Kasumi-1 (cell line): ENCODE measurements at places on chromosomes 2 and 18.

DNA sequence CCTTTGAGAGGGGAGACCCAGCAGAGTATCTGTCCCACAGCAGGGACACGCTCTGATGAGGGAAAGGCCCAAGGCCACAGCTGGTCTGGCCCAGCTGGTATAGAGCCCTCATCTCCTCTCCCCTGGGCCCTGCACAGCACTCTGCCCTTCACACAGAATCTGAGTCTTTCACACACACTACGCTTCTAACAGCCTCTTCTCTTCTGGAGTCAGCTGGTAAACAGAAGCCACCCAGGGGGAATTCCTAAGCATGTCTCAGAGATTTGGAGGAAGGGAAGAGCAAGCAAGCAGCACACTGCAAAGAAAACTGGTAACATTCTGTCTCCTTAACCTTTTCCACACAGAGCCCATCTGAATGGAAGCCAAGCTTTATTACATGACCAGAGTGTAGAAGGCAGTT, 121.1 kb upstream of the ACAA2 start:
- no peak for DNase-seq

DNA sequence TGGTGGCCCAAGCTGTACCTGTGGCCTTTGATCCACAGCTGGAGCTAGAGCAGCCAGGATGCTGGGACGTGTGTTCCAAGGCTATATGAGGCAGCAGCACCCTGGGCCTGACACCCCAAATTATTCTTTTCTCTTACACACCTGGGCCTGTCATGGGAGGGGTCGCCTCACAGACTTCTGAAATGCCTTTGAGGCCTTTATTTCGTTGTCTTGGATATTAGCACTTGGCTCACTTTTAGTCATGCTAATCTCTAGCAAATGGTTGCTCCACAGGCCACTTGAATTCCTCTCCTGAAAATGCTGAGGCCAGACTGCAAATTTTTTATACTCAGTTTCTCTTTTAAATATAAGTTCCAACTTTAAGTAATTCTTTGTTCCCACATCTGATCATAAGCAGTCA, 22.0 kb upstream of the IL1R2 start:
- no peak for DNase-seq

- DNase-seq, result no peak
These were observed 10.7 kb upstream of the POLE4 start for GRCh38 chr2:74947703-74948102.

DNA sequence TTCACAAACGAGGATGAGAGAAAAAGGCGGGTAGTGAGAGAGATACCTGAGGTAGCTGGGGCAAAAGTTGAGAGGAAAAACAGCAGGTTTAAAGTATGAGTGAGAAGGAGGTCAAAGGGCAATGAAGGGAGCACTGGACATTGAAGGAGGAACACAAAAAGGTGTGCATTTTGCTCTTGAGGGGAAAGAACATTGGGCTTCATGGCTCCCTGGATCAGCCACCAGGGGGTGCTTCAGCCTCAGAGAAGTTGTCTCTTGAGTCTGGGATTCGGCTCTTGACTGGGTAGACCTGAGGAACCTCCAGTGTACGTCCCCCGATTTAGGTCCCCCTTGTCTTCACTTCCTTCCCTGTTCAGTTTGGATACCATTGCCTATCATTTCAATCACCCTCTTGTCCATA, 128.5 kb downstream of the RAPGEF4 start:
- DNase-seq, result peak; percentile 27

DNA sequence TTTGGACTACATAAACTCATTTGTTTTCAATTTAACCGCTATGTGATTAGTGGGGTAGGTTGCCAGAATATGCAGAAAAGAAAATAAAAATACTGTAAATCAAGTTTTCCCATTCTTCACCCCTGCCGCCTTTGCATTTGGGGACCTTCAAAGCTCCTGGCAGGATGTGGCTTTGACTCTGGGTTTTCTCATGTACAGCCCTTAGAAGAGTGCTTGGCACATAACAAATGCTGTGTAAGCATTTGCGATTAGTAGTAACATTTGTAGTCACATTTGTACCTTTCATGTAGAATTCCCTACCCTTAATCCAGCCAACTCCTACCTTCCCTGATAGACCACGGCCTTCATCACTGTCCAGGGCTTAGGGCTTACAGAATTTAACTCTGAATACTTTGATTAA, 262.6 kb downstream of the MREG start:
- no peak for DNase-seq

GRCh38 chr2:24457696-24458386, 33.2 kb upstream of the NCOA1 start:
- no peak for DNase-seq

- DNase-seq, result no peak
These were observed 293.8 kb upstream of the SLC14A2 start for GRCh38 chr18:45321520-45321919.

DNA sequence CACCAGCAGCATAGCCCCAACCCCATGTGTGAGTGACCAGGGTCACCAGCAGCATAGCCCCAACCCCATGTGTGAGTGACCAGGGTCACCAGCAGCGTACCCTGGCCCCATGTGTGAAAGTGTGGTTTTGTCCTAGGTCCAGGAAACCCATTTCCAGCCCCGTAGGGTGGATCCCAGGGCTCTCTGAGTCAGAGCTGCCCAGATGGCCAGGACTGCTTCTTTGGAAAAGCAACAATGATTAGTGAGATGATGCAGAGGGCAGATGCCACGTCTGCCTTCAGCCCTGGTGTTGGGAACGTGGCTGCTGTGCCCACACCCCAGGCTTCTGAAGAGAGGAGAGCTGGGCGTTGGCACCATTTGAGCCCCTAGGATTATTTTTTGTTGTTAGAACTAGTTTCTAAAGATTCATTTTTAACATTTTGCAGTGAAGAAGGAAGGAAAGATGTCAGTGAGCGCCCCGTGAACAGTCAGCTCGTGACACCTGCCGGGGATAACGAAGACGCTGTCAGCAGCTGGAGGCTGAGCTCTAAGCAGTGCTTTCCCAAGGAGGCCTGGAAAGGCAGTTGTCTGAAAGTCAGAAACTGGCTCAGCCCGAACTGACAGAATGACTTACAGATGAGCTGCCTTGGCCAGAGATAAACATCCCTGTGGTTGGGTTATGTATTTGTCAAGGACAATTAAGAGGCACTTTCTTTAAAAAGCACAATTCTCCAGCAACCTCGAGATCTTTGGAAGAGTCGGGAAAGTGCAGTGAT, 32.1 kb upstream of the KCNG2 start:
- no peak for DNase-seq

DNA sequence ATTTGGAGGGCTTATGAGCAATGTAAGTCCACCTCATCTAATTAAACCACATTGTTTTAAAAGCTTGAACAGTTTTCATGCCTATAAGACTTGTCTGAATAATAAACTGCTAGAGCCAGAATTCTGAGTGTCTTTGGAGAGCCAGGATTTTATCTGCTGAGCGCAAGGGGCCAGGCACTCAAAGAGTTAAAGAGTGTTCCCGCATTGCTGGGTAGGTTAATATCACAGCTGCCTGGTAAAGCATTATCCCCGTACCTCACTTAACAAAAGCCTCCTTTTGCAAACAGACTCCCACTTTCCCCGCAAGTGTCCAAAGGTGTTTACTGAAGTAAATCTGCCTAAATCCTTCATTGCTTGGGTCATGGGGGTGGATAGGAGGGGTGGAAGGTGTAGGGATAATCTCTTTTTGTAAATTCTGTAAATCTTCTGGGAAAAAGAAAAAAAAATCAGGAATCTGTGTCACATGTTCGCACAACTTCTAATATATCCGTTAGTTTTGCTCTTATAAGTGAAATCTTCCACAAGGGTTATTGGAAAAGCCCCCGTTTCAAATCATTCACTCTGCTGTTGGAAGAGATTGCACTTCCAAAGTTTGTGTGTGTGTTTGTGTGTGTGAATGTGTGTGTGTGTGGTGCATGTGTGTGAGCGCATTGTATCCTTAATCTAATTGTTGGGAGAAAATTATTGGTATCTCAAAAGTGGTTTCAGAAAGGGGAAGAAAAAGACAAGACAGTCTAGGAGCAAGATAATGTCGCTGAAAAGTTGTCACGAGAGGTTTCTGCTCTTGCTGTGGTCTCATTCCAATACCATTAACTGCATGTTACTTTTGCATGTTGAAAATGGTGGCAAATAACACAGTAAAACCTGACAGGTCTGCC, 10.7 kb downstream of the ZEB2 start:
- peak; percentile 49 for DNase-seq

- DNase-seq, result no peak
These were observed 28.5 kb upstream of the CEP68 start for GRCh38 chr2:65027616-65028244.

GRCh38 chr2:105470979-105471378, 72.1 kb upstream of the FHL2 start:
- DNase-seq, result peak; percentile 70

- DNase-seq, result no peak
These were observed 75.8 kb upstream of the LRPPRC start for GRCh38 chr2:44071454-44072046.

DNA sequence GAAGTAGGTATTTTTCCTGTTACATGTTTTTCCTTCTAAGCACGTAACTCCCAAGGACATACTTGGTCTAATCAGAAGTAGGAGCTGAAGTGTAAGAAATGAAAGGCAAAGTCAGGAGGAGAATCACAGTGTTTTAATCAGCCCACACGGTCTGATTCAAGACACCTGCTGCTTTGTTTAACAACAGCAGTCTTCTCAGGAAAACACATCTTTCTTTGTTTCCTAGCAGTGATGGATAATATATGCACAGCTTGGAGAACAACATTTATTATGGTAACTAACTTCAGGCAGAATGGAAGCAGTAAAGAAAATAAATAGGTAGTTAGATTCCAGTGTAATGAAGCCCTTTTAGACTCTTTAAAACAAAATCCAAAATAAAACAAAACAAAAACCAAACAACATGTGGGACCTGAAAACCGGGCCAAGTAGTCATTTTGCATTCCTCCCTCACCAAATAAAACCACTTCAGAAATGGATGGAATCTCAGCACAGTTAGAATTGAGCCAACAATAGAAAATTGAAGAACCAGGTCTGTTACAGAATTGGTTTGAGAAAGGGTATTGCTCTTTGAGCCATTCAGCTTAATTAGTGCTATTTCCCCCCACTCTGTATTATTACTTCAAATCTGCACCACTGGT, 61.1 kb upstream of the UGP2 start:
- DNase-seq, result no peak

DNA sequence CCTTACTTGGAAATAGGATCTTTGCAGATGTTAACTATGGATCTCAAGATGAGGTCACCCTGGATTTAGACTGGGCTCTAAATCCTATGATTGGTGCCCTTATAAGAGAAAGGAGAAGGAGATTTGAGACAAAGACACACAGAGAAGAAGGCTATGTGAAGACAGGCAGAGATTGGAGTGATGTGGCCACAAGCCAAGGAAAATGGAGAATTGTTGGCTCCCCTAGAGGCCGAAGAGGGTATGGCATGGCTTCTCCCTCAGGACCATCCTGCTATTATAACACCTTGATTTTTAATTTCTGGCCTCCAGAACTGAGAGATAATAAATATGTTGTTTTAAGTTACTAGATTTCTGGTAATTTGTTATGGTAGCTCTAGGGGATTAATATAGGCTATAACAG, 7.6 kb downstream of the CYBRD1 start:
- DNase-seq, result peak; percentile 47

DNA sequence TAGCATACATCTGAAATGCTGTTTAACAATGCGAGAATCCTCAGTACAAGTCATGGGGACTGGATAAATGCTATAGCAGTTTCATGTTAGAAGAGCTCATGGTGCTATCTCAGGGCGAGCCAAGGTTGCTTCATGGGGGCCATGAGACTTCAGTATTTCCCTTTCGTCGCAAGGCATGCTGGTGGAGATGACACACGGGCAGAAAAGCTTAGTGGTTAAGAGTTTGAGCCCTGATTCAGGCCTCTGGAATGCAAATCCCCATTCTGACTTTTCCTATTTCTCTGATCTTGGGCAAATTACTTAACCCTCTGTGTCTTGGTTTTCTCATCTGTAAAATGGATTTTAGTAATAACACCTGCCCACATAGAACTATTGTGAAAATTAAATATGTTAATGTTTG, 57.4 kb upstream of the EPHA4 start:
- no peak for DNase-seq

DNA sequence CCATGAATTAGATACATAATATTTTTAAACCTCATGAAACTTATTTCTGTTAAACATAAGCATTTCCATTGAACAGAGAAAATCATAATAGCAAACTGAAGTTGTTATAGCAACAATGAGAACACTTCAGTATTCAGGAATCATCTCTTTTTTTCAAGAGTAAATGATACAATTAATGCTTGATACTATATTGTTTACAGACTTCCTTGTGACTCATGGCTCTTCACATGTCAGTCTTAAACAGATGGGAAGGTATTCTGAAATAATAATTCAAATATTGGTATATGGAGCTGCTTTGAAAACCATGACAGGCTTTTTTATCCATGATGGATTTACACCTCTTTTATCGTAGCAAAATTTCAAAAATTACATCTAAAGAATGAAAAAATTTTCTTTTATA, 226.5 kb upstream of the RBMS1 start:
- no peak for DNase-seq

GRCh38 chr2:99980176-99980575, 162.2 kb downstream of the AFF3 start:
- DNase-seq, result no peak

DNA sequence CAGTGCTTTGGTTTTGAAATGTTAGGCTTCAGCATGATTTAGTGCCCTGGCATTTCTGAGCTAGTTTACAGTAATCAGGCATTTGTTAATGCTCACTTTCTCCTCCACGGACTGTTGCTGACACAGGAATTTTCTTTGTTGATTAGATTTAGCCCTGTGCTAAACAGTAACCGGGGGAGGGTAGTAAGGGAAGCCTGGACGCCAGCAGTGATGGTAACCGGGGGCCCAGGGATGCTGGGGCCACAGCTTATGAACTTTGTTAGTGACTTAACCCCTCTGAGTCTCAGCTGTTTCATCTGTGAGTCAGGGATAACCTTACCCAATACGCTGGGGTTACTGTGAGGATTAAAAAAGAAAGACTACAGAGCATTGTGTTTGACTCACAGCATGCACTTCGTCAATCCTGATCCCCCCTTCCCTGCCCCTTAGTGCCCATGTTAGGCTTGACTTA, 33.5 kb downstream of the KLHL29 start:
- DNase-seq, result no peak

DNA sequence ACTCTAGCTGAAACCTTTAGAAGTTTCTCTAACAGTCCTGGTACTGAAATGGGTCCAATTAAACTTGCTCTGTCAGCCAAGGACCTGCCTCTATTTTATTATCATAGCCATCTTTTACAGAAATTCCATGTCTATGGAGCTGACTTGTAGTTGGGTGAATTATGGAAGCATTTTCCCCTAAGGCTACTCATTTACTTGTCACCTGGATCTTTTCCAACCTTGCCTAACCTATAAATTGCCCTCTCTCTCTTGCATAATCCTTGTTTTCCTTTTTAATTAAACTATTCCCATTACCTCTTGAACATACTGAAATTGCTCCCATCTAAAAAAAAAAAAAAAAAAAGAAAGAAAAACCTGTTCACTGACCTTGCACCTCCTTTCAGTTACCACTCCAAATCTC, 74.6 kb upstream of the DOK6 start:
- DNase-seq, result no peak
